A673 (cell line): ENCODE measurements at places on chromosomes 3 and 15. TPM values are rescaled to one million over a fixed set of nuclear protein-coding genes. Genes with fewer than 3 reads are reported as not detected.
A peak's percentile ranks its signal among the peaks of the same experiment; 100 is the strongest.

CAPN3 gene
- total RNA-seq: 0.54 and 0.55 TPM in 2 replicates

MITF gene
- 0.44 and 0.52 TPM in 2 replicates for total RNA-seq

EDC3 gene
- total RNA-seq: 62.6 and 65.2 TPM in 2 replicates

CHDH gene
- 0.24 TPM in 1 of 2 replicates, not detected in the other for total RNA-seq

ZNF639 gene
- 46.8 and 47.4 TPM in 2 replicates for total RNA-seq

GPR176 gene
- total RNA-seq: 5.4 and 5.6 TPM in 2 replicates

MCF2L2 gene
- 0.26 TPM in 1 of 2 replicates, not detected in the other for total RNA-seq

RARRES1 gene
- 0.15 TPM in 1 of 2 replicates, not detected in the other for total RNA-seq

DNA sequence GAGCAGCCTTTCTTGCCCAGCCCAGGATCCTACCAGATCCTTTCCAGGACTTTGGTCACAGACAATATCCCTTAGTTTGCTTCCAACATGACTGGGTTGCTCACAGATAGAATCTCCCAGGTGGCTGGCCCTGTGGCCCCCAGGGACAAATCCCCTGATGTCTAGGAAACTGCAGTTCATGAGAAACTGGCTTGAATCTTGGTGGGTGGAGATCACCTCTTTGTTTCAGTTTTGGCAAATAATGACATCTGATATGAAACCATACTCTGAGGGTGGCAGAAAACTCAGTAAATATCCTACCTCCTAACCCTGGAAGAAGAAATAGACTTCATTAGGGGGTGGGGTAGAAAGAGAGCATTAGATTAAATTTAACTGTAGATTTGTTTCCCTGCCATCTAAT lies 44.1 kb upstream of the PFN2 start:
- DNase-seq: no peak
- H3K27ac ChIP-seq: no peak overlapping the region
- no peak overlapping the region for H3K4me3 ChIP-seq
- no peaks in the 10 kb centered on the region for H3K4me1 ChIP-seq
- no peaks in the 10 kb centered on the region for H3K36me3 ChIP-seq

DNA sequence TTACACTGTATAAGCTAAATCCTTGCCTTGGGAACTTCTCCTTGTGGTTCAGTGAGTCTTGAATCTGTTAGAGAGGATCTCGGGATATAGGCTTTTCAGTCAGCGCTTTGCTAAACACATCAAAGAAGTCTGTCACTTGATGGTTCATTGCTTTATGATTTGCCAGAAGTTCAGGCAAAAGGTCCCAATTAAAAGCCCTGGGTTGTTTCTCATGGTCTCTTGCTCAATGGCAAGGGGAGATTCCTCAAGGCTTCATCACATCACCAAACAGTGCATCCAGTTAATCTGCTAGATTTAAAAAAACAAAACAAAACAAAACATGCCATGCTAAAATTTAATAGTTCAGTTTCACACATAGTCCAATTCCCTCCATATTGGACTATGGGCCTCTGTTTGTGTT lies 114.8 kb downstream of the FILIP1L start:
- H3K27ac ChIP-seq: no peak overlapping the region
- H3K4me1 ChIP-seq: no peaks in the 10 kb centered on the region
- H3K27me3 ChIP-seq: no peaks in the 10 kb centered on the region
- H3K36me3 ChIP-seq: no peaks in the 10 kb centered on the region

- H3K4me3 ChIP-seq: no peak overlapping the region
- H3K27ac ChIP-seq: no peak overlapping the region
- H3K27me3 ChIP-seq: no peaks in the 10 kb centered on the region
- peaks cover 6% of the 10 kb centered on the region for H3K4me1 ChIP-seq
- no peaks in the 10 kb centered on the region for H3K36me3 ChIP-seq
Observed at GRCh38 chr3:71148455-71149060, 435.0 kb downstream of the FOXP1 start.

DNA sequence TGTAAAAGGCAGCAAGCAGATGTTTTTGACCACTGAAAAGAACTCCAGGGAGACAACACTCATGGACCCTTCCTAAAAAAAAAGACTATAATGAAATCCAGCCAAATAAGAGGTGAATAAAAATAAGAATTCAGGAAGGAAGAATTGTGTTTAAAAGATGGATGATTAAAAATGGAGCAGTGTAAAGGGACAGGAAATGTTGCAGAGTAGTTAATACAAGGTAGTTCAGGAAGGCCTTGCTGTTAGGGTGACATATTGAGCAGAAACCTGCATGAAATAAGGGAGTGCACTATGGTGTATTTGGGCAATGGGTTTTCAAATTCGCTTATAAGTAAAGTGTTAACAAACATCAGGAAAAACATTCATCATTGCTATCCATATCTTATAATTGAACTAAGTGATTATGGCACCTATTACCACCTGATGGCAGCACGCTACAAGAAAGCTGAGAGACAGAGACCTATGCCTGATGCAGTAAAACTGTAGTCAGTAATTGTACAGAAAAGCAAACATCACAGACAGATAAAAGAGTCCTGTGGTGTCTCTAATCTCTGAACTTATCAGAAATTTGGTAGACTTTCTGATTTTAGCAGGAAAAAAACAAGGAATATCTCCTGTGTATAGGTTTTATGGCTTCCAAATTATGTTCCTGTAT lies 5.8 kb upstream of the DBR1 start:
- no peaks in the 10 kb centered on the region for H3K4me1 ChIP-seq
- H3K27me3 ChIP-seq: no peaks in the 10 kb centered on the region
- H3K27ac ChIP-seq: no peak overlapping the region
- H3K36me3 ChIP-seq: no peaks in the 10 kb centered on the region
- peak; percentile 50 for DNase-seq

DNA sequence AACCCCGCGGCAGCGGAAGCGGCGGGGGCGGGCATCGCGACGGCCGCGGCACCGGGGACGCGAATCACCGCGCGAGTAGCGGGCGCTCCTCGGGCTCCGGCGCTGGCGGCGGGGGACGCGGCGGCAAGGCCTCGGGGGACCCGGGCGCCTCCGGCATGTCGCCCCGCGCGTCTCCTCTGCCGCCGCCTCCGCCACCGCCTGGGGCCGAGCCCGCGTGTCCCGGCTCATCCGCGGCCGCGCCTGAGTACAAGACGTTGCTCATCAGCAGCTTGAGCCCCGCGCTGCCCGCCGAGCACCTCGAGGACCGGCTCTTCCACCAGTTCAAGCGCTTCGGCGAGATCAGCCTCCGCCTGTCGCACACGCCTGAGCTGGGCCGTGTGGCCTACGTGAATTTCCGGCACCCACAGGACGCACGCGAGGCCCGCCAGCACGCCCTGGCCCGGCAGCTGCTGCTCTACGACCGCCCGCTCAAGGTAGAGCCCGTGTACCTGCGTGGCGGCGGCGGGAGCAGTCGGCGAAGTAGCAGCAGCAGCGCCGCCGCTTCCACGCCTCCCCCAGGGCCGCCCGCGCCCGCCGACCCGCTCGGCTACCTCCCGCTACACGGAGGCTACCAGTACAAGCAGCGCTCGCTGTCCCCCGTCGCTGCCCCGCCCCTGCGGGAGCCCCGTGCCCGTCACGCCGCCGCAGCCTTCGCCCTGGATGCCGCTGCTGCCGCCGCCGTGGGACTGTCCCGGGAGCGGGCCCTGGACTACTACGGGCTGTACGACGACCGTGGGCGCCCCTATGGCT lies 675 bp downstream of the RBM15B start:
- peaks cover 11% of the 10 kb centered on the region for H3K4me1 ChIP-seq
- H3K27me3 ChIP-seq: no peaks in the 10 kb centered on the region
- H3K27ac ChIP-seq: peak overlapping the region; percentile 87
- peak; percentile 6 for DNase-seq

- DNase-seq: no peak
- no peaks in the 10 kb centered on the region for H3K36me3 ChIP-seq
- H3K27me3 ChIP-seq: no peaks in the 10 kb centered on the region
- no peak overlapping the region for H3K4me3 ChIP-seq
- H3K27ac ChIP-seq: no peak overlapping the region
Observed at GRCh38 chr3:54481606-54482365, 359.4 kb downstream of the CACNA2D3 start.

- no peak for DNase-seq
- H3K36me3 ChIP-seq: no peaks in the 10 kb centered on the region
- no peaks in the 10 kb centered on the region for H3K4me1 ChIP-seq
- no peak overlapping the region for H3K4me3 ChIP-seq
Observed at GRCh38 chr15:57849317-57849716, 142.8 kb downstream of the POLR2M start.

GRCh38 chr3:131553495-131554247 lies 50.9 kb upstream of the MRPL3 start:
- no peak overlapping the region for H3K27ac ChIP-seq
- H3K27me3 ChIP-seq: no peaks in the 10 kb centered on the region
- no peaks in the 10 kb centered on the region for H3K4me1 ChIP-seq
- no peak overlapping the region for H3K4me3 ChIP-seq
- no peak for DNase-seq
- H3K36me3 ChIP-seq: no peaks in the 10 kb centered on the region

- no peaks in the 10 kb centered on the region for H3K36me3 ChIP-seq
- H3K4me3 ChIP-seq: no peak overlapping the region
- no peak for DNase-seq
- no peak overlapping the region for H3K27ac ChIP-seq
- H3K4me1 ChIP-seq: no peaks in the 10 kb centered on the region
- H3K27me3 ChIP-seq: no peaks in the 10 kb centered on the region
Observed at GRCh38 chr15:66593219-66593780, 27.5 kb upstream of the LCTL start.

DNA sequence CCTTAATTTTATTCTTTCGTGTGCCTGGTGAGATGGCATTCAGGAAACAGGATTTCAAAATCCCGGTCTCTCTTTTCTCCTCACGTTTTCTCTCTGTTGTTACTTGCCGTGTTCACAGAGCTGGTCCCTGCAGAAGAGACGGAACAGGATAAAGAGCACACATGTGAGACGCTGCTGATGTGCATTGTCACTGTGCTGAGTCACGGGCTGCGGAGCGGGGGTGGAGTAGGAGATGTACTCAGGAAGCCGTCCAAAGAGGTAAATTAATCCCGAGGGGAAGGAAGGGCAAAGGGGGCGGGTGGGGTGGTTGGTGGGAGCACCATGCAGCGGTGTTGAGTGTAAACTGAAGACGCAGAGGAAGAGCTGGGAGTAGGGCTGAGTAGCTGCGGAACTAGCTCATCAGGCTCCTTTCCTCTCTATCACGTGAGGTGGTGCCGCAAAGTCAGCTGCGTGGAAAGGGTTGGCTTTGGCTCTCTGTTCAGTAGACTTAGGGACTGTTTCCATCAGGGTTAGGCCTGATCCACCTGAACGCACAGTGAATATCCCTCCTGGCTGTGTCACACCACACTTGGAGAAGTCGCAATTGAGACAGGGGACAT lies 164.8 kb upstream of the BHLHE40 start:
- no peak overlapping the region for H3K4me3 ChIP-seq
- DNase-seq: peak; percentile 48
- H3K36me3 ChIP-seq: no peaks in the 10 kb centered on the region
- H3K27me3 ChIP-seq: no peaks in the 10 kb centered on the region
- H3K4me1 ChIP-seq: peaks cover 4% of the 10 kb centered on the region

DNA sequence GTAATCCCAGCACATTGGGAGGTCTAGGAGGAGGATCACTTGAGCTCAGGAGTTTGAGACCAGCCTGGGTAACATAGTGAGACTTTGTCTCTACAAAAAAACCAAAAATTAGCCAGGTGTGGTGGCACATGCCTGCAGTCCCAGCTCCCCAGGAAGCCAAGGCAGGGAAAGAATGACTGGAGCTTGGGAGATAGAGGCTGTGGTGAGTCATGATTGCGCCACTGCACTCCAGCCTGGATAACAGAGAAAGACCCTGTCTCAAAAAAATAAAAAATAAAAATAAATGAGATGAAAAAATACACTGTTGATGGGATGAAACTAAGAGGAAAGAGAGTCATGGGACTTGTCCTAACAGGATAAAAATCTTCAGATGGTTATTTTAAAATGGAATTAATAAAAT lies 137.6 kb downstream of the IMPG2 start:
- H3K27me3 ChIP-seq: no peaks in the 10 kb centered on the region
- H3K36me3 ChIP-seq: no peaks in the 10 kb centered on the region
- H3K4me1 ChIP-seq: no peaks in the 10 kb centered on the region

DNA sequence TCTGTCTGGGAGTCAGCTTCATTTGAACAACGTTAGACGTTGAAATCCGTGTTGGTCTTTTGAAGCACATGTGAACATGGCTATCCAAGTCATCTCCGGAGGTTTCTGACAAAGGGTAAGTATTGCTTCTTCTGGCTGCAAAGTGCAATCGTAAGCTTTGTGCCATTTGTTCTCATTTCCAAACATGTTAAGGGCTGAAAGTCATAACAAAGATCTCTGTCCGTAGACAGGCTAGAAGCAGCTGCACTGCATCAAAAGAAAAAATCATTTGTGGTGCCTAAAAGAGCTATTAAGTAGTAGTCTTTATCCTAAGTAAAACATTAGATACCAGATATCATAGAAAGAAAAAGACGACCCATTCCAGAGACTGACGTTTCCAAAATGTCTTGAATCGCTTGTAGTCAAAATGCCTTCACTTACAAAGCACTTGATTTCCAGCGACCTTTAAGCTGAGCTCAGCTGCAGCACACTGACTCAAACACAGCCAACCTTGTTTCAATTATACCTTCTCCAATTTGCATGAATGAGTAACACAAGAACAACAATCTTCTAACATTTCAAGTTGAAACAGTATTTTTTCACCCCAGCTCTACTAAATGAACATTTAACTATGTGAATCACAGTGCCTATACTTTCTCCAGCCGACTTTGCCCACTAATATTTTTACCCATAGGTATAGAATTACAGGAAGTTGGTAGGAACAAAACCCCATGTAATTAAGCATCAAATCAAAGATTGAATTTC lies 76.6 kb downstream of the NEDD4 start:
- no peaks in the 10 kb centered on the region for H3K27me3 ChIP-seq
- H3K36me3 ChIP-seq: no peaks in the 10 kb centered on the region
- peaks cover 17% of the 10 kb centered on the region for H3K4me1 ChIP-seq
- H3K4me3 ChIP-seq: no peak overlapping the region
- H3K27ac ChIP-seq: peak overlapping the region; percentile 4

DNA sequence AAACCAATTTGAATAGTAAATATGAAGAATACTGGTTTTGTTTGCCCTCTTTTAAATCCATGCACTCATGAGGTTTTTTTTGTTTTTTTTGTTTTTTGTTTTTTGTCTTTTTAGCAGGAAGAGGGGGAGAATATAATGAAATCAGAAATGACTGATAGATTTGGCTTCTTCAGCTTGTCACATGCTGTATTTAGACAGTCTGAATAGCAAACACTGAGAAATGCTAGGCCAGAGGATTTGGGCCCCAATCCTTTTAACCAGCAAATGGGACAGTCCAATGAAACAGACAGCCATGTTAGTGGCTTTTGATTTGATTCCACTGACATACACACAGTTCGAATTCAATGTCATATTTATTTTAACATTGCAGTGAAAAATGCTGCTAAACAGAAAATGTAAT lies 14.2 kb upstream of the CEP152 start:
- no peaks in the 10 kb centered on the region for H3K36me3 ChIP-seq
- H3K27ac ChIP-seq: no peak overlapping the region
- no peaks in the 10 kb centered on the region for H3K4me1 ChIP-seq
- no peak overlapping the region for H3K4me3 ChIP-seq
- H3K27me3 ChIP-seq: no peaks in the 10 kb centered on the region

DNA sequence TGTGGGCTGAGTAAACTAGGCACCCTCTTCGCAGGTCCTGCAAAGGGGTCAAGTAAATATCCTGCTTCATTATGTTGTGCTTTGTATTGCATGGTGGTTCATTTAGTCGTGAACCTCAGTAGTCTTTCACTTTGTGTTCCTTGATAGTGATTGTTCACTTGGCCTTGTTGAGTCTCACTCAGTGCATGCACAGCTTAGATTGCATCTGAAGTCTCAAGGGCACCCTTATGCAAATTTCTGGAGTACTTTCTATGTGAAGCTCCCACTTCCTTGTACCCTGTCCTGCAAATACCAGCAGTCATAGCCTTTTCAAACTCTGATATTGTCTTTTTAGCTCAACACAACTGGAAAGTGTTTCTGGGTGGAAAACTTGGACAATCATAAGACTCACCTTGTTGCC lies 519.2 kb downstream of the NAALADL2 start:
- H3K36me3 ChIP-seq: no peaks in the 10 kb centered on the region
- H3K4me1 ChIP-seq: no peaks in the 10 kb centered on the region
- H3K27ac ChIP-seq: no peak overlapping the region
- no peaks in the 10 kb centered on the region for H3K27me3 ChIP-seq
- no peak for DNase-seq
